Esophagus muscularis mucosa (tissue), 4 donors: ENCODE measurements at places on chromosomes 13 and 19. TPM values are rescaled to one million over a fixed set of nuclear protein-coding genes. Genes with fewer than 3 reads are reported as not detected.
A peak's percentile ranks its signal among the peaks of the same experiment; 100 is the strongest.

The ZNF506 gene
- 18.5 TPM for total RNA-seq

The ADGRE3 gene
- total RNA-seq = not detected

The ONECUT3 gene
- total RNA-seq = not detected

The ABCA7 gene
- total RNA-seq = 9.5 TPM

The PLPP2 gene
- 9.1 TPM for total RNA-seq

The PSG2 gene
- not detected for total RNA-seq

The TRPC4 gene
- 0.46 TPM for total RNA-seq

The MOB3A gene
- 43.6 TPM for total RNA-seq

The ATP4A gene
- not detected for total RNA-seq

The PNKP gene
- total RNA-seq = 21.4 TPM

The COL4A2 gene
- total RNA-seq = 572 TPM

GRCh38 chr13:23921451-23921888 is 24.2 kb upstream of the C1QTNF9B start:
- DNase-seq = no peak

DNA sequence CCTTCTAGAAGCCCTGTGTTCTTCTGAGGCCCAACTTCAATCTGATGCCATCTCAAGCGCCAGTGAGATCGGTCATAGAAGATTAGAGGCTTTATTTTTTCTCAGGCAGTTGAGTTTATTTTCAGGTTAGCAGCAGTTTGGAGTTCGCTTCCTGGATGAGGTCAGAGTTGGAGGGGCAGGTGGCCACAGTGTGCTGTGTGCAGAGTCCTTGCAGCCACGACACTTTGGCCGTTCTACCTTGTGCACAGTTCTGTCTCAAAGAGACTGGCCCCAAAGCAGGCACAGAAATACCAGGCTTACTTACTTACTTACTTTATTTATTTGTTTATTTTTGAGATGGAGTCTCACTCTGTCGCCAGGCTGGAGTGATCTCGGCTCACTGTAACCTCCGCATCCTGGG is 15.9 kb upstream of the ELAVL1 start:
- DNase-seq = no peak

DNA sequence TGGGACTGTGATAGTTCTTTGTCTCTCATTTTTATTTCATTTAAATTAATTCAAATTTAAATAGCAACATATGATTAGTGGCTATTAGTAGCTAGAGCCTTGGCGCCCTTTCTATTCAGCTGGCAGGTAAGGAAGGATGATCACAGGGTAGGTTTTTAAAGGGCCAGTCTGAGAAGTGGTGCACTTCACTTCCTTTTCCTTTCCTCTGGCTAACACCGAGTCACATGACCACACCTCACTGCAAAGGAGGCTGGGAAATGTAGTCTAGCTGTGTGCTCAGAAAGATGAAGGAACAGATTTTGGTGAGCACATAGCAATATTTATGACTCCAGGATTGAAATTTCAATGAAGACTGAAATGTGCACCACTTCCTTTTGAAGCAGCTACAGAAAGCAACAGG is 128.7 kb downstream of the TSHZ3 start:
- no peak for DNase-seq

DNA sequence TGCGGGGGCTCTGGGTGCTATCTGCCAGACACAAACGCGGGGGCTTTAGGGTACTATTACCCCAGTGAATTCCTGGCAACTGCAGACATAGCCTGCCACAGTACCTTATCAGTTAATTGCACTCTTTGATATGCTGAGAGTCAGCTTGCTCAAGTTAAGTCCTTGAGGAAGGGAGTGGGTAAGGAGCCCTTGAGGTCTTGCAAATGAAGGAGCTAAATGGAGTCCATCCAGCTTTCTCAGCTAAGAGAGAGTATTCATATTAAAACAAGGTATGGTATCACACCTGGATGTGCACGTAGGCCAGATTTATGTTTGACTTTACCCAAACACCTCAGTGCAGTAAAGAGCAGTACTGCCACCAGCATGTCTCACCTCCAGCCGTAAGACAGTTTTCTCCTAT is 11.5 kb upstream of the ZNF606 start:
- DNase-seq = no peak

GRCh38 chr19:28843761-28844492 is 369.0 kb downstream of the UQCRFS1 start:
- no peak for DNase-seq

GRCh38 chr19:14112809-14113385 is 4.7 kb downstream of the PRKACA start:
- no peak for DNase-seq

GRCh38 chr19:4080473-4080872 is 13.8 kb upstream of the ZBTB7A start:
- DNase-seq = no peak

DNA sequence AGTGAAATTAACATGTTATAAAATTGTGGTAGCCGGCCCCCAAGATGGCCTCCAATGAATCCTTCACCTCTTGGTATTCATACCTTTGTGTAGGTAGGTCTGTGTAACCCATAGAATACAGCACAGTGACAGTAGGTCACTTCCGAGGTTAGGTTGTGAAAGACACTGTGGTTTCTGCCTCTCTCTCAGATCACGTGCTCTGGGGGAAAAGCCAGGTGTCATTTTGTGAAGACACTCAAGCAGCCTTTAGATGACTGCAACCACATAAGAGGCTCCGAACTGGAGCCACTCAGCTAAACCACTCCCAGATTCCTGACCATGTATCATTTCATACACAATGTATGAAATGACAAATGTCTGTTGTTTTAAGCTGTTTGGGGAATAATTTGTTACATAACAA is 9.8 kb upstream of the USPL1 start:
- no peak for DNase-seq

GRCh38 chr13:97885641-97886040 is 67.8 kb upstream of the IPO5 start:
- DNase-seq = no peak

- no peak for DNase-seq
These were observed 754.9 kb downstream of the OLFM4 start for GRCh38 chr13:53783471-53783870.

DNA sequence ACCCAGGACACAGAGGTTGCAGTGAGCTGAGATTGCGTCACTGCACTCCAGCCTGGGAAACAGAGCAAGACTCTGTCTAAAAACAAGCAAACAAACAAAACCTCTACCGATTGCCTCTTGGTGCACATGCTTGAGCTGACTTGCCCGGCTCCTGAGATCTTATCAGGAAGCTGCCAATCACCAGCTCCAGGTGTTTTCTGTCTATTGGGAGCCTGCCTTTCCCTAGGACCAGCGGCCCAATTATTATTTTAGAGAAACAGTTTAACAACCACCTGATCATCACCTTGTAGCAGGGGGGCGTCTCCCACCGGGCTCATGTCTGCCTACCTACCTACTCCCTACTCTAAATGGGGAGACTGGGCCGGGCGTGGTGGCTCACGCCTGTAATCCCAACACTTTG is 10.8 kb downstream of the CLEC4M start:
- DNase-seq = no peak

DNA sequence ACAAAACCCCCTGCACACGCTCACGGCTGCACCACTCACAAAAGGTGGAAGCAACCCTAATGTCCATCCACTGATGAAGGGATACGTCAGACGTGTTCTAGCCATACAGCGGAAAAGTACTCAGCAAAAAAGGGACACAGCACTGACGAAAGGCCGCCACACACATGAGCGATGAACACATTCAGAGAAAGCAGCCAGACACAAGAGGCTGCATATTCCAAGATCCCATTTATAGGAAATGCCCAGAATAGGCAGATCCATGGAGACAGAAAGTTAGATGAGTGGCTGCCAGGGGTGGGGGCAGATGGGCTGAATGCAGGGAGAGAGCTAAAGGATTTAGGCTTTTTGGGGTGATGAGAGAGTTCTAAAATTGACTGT is 3.7 kb downstream of the POLD1 start:
- no peak for DNase-seq

DNA sequence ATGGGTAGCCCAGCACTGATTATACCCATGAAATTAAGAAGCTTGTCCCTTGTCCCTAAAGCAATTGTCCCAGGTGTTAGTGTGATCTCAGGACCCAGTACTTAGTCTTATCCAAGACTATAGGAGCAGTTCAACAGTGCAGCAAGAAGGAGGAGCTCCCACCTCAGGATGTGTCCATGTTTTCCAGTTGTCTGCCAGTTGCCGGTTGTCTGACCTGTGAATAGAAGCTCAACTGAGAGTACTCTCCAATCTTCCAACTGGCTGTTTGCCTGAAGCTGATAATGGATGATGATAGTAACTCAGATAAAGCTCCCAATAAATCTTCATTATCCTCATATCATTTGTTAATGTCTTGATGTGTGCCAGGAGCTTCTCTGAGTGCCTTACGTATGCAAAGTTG is 107.2 kb upstream of the HTR2A start:
- no peak for DNase-seq

DNA sequence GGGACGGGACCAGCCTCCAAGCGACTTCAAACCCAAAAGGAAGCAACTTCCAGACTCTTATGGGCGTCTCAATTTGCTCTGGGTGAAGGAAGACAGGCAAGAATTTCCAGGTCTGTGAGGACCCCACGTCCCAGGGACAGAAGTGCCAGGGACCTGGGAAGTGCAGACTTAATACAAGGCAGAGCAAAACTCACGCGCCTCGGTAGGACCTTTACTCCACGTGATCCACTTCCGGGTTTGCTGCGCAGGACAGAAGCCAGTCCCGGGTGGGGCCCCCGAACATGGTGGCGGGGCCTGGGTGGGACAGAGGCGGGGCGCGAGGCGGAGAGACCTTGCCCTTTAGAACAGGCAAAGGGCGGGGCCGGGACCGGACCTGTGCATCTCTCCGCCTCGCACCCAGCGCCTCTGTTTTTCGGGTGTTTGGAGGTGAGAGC is 9.3 kb downstream of the ZNF611 start:
- no peak for DNase-seq

- no peak for DNase-seq
These were observed 52.5 kb downstream of the SOX1 start for GRCh38 chr13:112119192-112120030.

GRCh38 chr19:19417628-19418245 is 12.3 kb downstream of the GATAD2A start:
- DNase-seq = no peak

DNA sequence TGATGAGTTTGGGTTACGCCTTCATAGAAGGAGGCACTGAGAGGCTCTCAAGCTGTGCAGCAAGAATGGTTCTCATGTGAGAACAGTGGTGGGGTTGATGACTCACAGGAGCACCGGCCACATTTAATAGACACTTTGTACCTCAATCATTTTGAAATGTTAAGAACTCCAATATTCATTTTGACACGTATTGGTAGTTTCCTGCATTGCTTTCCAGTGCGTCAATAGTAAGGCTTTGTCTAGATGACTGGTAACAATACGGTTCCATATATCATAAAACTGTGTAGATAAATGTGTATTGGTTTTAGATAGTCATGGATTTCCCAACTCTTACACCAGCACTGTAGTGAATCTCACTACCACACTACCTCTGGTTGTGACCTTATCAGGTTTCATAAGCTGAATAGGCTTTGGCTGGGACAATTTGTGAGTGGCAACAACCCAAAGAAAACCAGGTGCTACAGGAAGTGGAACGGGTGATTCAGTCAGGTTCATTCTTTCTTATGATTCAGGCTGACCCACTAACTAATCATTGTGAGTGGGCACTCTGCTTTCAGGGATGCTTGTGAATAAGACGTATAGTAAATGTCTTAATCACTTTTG is 362.6 kb downstream of the KLF5 start:
- no peak for DNase-seq

DNA sequence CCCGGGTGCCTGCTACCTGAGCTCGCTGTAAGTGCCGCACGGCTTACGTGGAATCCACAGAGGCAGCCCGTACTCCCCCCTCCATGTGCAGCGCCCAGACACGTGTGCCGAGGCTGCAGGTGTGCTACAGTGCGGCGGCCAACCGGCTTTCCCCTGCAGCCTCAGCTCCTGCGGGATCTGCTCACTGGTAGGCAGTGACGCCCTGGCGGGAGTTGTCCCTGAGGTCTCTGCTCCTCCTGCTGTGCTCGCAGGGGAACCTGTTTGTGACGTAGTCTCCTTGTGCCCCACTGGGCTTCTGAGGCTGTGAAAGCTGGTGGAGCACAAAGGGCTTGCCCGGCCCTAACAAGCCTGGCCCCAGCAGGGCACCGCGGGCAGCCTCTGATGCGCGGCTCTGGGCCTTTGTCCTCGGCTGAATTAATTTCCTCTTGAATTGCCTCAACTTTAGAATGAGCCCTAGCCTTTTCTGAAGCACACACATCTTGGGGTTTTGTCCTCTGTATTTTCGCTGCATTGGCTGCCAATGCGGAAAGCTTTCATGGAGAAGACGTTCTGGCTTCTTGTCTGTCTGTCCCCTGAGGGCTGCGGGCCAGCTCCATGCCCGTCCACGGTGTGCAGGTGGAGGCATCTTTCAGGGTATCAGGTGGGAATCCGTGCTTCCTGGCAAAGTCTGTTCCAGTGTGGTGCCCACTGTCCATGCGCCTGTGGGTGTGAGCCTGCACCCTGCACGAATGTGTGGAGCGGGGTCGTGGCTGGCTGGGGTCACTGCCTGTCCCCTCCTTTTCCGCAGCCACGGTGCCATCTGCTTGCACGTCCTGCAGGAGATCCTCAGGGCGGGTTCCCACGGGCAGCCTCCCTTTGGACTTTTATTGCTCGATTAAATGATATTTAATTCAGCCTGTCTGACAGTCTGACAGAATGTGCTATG is 77.3 kb upstream of the MCF2L start:
- no peak for DNase-seq

DNA sequence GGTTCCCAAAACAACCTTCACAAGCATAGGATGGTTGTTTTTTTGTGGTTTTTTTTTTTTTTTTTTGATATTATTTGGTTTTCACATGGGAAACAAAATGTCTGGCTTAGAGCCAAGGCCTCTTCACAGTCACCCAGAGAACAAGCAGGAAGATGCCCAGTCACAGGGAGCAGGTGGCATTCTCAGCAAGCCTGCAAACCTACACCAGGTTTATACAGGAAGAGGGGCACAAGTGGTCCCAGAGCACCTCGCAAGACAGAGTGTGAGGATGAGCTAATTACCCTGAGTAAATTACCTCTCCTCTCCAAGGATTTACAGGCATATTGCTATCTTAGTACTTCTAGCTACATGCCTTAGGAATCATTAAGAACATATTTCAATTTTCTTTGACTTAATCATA is 1375.6 kb downstream of the EFNB2 start:
- no peak for DNase-seq

DNA sequence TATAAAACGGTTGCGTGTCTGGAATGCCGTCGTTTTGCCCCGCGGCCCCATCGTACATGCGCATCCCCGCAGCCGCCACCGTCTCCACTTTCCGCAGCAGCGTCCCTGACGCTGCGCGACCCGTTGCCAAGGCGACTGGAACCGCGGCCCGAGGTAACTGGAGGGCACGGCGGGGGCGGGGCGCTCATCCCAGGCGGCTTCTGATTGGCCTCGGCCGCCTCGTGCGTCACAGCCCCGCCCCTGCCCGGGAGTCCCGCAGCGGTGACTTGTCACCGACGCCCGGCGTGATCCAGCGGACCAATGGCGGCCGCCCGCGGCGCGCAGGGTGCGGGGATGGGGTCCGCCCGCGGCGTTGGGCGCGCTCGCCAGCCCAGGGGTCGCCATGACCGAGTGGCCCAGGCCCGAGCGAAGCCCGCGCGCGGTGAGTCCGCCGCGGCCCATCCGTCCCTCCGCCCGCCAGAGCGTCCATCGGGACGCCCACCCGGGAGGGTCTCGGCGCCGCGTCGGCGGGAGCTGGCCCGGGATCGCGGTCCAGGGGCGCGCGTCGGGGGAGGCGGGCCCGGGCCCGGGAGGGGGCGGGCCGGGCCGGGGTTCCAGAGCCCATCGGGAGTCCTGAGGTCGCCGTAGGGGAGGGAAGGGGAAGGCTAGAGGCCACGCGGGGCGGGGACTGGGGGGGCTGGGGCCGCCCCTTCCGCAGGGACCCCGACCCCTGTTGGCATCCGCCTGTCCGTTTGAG is at the start of gene ZSCAN1:
TSS of gene ZSCAN1 (plus strand) at position 285 of the 736 bp plus-strand sequence. CDS start 3,812 bp downstream, outside the sequence.
- peak; percentile 94 for DNase-seq
